ENCODE measurements at places on chromosomes 2 and 18.

DNA sequence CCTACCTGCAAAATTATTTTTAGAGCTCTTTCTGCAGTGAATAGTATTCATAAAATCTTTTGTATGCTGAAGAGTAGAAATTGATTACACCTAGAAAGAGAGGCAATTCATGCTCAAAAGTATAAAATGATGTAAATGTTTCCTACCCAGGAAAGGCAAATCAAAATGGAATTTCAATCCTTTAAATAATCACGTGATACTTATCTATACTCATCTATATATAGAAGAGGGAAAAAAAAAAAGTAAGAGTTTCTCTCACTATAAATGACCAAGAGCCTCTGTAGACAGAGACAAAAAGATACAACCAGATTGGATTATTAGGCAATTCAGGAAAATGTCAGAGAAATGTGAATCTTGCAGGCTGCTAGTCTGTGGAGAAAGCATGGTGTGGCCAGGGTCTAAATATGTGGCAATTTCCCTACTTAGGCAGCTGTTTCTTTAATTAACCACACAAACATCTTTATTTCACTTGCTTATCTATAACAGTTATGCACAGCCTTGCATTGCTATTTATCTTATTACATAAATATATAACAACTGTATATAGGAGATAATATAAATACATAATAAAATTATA is 39.5 kb downstream of the METTL8 start:
- DNase-seq, result no peak

DNA sequence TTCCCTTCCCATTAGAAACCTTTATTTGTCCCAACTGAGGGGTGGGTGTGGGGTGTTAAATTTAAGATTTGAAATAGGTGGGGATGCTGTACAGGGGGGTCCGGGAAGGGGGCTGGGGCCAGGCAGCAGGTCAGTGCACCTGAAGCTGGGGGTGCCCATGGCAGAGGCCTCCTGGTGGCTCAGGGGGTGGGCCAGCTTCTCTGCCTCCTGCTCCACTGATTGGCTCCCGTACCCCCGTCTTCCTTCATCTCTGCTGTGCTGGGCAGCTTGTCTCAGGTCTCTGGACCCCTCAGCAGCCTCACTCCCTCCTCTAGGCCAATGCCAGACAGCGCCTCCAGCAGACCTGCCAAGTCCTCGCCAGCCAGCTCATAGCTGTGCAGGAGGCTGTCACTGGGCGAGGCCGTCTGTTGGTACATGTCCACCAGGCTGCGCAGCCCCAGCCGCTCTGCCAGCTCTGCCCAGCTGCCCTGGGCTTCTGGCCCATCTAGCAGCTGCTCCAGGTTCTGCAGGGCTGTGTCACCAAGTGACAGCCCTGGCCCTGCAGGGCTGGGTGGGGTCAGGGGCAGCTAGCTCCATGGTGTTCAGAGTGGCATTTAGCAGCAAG is 2.0 kb upstream of the ANKRD62 start:
- no peak for DNase-seq

DNA sequence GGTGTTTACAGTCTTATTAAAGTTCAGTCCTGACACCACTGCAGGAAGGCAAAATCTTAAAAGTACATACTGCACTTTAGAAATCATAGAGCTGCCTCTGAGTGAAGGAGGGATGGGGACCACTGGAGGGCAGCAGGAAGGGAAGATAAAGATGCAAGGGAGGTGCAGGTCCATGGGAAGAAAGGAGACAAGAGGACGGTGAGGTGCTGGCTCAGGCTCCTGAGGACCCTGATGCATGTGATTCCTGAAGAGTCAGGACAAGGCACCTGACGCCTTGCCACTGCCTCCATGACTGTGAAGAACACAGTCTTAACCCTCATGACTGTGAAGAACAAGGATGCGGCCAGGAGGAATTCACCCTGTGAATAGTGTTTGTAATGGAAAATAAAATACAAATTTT is 116.2 kb upstream of the NPAS2 start:
- no peak for DNase-seq

DNA sequence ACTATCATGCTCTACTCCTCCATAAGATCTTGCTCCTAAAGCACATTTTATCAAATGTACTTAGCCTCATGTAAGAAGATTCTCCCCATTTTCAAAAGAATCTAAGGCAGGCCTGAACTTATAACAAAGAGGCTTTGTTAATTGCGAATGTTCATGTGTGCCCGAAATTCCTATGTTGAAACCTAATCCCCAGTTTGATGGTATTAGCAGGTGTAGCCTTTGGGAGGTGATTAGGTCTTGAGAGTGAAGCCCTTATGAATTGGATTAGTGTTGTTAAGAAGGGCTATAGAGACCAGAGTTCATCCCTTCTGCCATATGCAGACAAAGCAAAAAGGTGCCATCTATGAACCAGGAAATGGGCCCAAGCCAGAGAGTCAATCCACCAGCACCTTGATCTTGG is 234.5 kb downstream of the PAX3 start:
- no peak for DNase-seq

DNA sequence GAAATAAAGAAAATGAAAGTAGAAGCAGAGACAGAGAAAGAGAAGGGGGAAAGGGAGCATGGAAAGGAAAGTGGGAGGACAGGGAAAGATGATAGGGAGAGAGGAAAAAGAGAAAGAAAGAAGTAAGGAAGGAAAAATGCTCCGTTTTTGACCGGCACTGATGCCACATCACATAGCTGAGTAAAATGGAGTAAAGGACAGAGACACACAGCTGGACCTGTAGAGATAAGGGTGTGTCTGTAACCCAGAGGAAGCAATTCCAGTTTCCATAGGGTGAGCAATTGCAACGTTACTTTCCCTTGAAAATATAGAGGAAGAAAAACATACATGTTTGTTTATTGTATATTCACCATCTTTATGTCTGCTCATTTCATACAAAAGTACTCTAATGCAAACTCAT is 1866.9 kb upstream of the PIK3C3 start:
- DNase-seq, result no peak

- no peak for DNase-seq
Observed at GRCh38 chr2:160242893-160243564, 43.0 kb upstream of the ITGB6 start.

- peak; percentile 68 for DNase-seq
Observed at GRCh38 chr2:28958689-28959088, 22.4 kb upstream of the TOGARAM2 start.

- DNase-seq, result no peak
Observed at GRCh38 chr18:44409071-44409470, 271.6 kb upstream of the SETBP1 start.

DNA sequence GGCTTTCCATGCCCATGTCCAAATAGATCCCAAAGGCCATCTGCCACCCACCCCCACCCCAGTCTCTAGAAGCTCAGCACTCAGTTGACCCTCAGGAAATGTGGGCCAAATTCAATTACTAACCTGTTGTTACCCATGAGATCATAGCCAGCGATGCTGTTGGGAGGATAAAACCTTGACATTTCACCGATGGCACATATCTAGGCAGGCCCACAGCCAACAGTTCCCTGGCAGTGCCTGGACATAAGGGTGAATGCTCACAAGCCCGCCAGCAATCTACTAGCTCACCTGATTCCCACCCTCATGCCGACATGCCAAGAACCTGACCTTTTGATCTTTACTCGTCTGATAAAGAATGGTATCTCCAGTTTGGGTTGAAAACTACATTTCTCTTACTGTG is 11.8 kb upstream of the ACOXL start:
- no peak for DNase-seq

DNA sequence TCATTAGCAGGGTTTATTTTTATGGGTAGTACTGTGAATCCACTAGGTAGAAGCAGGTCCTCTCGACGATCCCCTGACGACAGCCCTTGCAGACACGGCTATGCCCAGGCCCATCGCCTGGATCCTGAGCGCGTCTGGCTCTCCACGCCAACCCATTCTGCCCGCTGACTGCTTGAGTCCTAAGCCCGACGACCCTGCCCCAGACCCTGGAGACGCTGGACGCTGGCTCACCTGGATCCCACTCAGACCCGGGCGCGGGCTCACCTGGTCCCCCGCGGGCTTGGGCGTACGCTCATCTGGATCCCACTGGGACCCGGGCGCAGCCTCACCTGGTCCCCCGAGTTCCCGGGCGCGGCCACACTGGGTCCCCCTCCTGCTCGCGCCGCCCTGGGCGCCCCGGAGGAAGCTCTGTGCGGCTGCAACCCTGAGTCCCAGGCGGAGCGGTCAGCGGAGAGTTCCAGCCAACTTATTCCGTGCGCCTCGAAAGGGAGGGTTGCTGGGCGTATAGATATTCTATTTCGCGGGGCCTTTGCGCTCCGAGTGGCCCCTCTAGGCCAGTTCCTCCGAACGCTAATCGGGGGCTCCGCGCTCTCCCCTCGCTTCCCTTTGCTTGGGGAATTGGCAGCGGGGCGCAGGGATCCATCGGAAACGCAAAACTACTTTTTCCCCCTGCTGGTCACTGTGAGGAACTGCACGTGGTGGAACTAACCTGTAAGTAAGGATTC is 22.4 kb upstream of the RMP24 start:
- DNase-seq, result peak; percentile 11

DNA sequence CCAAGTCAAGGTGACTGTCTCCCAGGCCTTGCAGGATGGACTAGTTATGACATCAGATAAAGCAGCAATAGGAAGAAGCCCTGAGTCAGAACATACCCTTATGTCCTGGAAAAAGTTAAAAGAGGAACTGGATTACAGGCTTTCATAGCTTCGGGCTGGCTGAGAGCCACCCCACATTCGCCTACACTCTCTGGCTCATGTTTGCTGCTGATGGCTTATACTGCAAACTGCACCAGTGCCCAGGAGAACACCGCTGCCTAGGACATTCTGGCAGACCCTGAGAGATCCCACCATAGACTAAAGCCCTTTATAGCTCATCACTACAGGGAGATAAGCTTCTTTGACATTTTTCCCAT is 20.3 kb downstream of the SLC8A1 start:
- DNase-seq, result no peak

- no peak for DNase-seq
Observed at GRCh38 chr2:138637686-138638085, 136.1 kb downstream of the SPOPL start.

DNA sequence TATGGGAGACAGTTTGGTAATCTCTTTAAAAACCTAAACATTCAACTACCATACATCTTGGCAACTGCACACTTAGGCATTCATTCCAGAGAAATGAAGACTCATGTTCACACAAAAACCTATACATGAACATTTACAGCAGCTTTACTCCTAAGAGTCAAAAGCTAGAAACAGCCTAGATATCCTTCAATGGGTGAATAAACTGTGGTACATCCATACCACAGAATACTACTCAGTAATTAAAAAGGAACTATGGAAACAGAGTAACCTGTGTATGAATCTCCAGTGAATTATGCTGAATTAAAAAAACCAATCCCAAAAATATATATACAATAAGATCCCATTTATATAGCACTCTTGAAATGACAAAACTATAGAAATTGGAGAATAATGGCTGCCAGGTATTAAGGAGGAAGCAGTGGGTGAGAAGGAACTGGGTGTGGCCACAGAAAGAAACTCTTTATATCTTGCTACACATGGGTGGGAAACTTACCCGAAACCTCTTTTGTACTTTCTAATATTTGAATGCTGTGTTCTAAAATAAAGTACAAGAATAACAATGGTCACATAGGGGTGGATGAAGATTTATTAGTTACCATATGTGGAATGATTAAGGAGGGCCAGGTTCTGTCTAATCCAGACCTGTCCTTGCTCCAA is 13.7 kb downstream of the SESTD1 start:
- DNase-seq, result no peak

DNA sequence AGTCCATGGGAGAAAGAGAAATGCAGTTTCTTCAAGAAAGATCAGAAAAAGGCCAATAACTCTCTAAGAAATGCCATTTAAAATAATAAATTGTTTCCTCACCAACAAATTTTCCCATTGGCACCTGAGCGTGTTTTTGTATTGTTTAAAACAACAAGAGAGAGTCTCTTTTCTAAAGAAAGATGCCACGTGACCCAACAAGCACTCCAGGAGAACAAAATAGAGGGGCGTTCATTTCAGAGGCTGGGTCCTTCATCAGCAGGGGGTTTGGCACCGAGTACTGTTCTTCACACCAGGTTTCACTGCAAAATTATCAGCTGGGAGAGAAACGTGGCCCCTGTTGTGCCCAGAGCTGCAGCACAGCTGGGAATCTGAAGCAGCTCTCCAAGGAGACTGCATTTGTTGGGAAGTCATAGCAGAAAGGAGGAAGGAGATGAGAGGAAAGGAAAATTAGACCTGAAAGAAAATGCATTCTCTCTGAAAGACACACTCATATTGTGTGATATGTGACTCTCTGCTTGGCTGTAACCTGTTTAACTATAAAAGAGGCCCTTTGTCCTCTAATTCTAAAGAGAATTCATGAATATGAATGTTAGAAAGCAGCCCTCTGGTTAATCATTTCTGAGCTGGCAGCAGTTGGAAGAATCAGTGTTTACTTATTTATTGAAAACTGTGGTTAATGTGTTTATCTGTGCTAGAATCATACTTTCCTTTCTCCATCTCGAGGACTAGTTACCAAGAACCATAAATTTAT is 205.3 kb upstream of the CDH20 start:
- DNase-seq, result no peak

DNA sequence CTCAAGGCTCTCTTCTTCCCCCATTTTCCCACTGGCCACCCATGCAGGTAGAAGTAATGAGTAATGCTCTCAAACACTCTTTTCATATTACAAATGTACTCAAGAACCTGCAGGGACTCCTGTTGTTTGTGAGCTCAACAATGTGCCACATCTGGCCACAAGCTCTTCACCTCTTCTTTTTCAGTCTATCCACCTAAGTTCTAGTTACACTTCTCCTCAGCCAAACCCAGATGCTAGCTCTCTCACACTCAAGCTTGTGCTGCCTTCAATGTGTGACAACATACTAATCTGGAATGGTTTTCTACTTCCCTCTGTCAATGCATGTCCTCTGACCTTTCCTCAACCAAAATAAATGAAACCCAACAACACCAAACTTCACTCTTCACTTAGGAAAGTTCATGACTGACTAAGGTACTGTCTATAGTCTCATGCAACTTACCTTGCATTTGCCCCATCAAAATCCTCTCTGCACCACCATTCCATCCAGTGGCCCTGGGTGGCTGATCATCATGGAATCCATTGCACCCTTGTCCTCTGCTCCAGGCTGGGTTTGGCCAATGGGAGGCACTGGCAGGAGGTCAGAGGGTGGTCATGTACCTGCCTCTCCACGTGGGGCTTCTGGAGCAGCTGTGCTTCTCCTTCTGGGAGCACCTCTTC is 5.3 kb upstream of the IL18R1 start:
- DNase-seq, result no peak

DNA sequence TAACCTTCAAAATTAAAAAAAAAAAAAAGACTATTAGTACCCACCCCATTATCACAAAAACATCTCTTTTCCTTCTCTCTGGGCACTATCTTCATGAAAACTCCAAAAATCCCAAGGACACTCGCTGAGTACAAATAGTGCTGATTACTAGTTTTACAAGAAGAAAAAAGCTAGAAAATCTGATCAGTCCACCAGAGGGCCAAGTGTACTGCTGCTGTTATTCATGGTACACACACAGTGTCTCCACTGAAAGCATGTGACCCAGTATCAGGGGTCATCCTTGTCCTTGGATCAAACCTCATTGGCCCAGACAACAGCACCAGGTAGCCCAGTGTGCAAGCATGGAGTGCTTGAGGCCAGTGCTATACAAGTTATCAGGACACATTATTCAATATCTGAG is 382.7 kb upstream of the KLHL29 start:
- DNase-seq, result no peak

- no peak for DNase-seq
Observed at GRCh38 chr2:143071185-143071876, 57.9 kb upstream of the ARHGAP15 start.

Measured in KG1 (cell line).